CD4-positive, CD25-positive, alpha-beta regulatory T cell (primary cell): ENCODE measurements at places on chromosomes 12 and 14.
A peak's percentile ranks its signal among the peaks of the same experiment; 100 is the strongest.

DNA sequence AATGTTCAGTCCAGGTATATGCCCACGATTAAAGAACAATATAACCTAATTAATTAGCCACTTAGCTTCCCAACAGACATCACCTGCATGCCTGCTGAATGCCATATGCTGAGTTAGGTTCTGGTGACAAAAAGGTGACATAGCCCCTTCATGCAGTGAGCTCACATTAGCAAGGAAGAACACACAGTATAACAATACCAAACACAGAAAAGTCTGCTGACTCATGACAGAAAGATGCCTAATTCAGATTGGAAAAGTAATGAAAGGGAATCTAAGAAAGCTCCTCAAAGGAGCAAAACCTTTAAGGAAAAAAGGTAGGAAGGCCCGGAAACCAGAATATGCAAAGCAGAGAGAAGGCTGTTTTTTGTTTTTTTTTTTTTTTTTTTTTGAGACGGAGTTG, 59.0 kb downstream of the FERMT2 start:
- no peak for DNase-seq

DNA sequence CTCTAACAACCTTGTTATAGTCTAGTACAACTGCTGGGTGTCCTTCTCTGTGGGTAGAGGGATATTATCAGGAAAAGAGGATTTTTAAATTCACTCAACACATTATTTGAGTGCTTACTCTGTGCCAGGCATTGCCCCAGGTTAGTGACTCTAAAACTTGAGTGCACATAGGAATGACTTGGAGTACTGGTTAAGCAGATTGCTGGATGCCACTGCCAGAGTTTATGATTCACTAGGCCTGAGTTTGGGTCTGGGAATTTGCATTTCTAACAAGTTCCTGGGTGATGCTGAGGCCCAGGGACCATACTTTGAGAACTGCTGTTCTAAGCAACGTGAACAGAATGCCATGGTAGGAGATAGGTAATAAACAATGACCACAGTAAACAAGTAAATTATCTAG, 96.6 kb downstream of the CFAP54 start:
- DNase-seq: no peak

DNA sequence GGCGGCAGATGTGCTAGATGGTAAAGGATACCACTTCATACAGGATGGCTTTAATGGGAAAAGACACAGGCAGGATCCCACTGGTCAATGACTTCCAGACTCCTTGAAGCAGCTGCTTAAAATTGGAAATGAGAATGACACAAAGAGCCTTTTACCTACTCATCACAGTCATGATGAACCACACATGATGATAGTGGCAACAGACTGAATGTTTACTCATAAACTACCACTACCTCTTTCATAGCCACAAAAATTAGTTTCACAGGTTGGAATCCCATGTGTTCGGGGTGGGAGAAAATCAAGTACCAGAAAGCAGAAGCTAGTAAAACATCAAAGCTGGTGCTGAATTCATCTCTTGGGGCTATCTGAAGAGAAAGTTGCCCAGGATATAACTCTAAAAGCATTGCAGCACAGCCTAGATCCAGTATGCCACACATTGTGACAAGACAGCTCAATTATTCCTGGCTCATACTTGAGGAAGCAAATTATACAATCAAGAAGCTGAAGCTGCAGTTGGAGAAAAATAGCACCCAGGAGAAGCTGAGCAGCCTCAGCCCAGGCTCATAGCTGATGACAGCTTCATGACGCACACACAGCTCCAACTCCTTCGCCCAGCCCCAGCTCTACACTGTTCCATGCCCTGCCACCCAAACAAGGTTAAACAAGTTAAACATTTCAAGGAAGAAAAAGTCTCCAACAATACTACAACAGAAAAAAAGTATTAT, 29.0 kb upstream of the C12orf50 start:
- no peak for DNase-seq

- no peak for DNase-seq
Measured at GRCh38 chr14:43896044-43896443, 611.0 kb downstream of the FSCB start.

DNA sequence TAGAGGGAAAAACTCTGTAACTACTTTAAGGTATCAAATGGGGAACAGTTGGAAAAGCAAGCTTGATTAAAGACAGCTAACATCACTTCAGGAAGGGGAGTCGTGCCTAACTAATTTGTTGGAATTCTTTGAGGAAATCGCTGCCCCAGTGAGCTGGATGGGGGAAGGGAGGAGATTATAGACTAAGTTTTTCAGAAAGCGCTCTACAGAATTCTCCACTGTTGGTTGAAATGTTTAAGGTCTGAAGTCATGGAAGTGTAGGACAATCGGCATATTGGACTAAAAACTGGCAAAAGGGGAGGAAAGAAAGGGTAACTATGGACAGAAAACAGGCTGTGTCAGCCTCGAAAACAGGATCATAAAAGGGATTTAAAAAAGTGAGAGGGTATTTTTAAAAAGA, 229.9 kb upstream of the HMGA2 start:
- no peak for DNase-seq

GRCh38 chr12:47577206-47577989, 128.4 kb downstream of the RPAP3 start:
- no peak for DNase-seq

DNA sequence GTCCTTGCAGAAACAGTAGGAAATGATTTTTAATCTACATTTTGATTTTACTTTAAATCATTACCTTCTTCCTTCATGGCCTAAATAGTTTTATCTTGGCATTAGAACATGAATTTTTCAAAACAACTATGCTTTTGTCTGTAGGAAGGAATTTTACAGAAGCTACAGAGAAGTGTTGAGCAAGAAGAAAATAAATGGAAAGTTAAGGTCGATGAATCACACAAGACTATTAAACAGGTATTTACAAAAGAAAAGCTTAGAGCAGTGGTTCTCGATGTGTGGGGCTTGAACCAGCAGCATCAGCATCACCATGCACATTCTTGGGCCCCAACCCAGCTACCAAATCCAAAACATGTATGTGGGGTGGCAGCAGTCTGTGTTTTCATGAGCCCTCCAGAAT, 91.6 kb downstream of the KTN1 start:
- no peak for DNase-seq

DNA sequence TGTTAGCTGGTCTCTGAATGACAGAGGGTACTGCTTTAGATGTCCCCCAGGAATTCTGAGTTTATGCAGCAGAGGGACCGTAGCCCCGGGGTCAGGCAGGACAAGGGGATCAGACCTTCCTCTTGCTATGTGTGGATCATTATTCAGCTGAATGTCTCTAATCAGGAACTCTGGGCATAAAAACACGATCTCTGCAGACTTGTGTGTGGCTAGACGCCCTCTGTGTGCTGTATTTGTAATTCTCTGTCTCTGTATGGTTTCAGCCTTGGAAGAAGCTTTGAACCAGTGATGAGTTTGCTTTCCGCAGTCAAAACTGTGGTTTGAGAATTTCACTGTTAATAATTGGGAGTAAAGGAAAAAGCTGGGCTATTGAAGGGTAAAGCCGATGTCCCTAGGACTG, 125.3 kb downstream of the ETV6 start:
- DNase-seq: no peak

GRCh38 chr14:25011095-25011494, 38.9 kb downstream of the STXBP6 start:
- DNase-seq: no peak

GRCh38 chr14:48936362-48936761, 649.8 kb downstream of the RPS29 start:
- no peak for DNase-seq

- no peak for DNase-seq
Measured at GRCh38 chr14:61381553-61381952, 60.2 kb downstream of the PRKCH start.

DNA sequence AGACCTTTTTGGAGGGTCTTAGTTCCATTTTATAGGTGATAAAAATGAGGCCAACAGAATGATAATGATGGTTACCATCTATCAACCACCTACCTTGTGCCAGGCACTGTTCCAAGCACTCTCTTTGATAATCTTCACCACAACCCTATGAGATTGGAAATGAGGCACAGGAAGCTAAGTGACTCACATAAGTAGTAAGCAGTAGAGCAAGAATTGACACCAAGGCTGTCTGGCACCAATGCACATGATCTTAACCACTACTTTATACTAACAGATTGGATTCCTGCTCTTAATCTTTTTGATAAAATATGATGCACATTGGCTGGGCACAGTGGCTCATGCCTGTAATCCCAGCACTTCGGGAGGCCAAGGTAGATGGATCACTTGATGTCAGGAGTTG, 91.4 kb downstream of the DRAM1 start:
- DNase-seq: no peak

GRCh38 chr14:61620130-61620946, 75.0 kb upstream of the HIF1A start:
- peak; percentile 22 for DNase-seq

GRCh38 chr14:96320605-96321004, 42.5 kb downstream of the ATG2B start:
- DNase-seq: peak; percentile 49

- no peak for DNase-seq
Measured at GRCh38 chr12:32116897-32117296, 10.2 kb downstream of the BICD1 start.

- no peak for DNase-seq
Measured at GRCh38 chr12:42550800-42551199, 38.7 kb downstream of the PRICKLE1 start.

GRCh38 chr12:10982244-10982643, 4.5 kb downstream of the TAS2R50 start:
- DNase-seq: no peak

DNA sequence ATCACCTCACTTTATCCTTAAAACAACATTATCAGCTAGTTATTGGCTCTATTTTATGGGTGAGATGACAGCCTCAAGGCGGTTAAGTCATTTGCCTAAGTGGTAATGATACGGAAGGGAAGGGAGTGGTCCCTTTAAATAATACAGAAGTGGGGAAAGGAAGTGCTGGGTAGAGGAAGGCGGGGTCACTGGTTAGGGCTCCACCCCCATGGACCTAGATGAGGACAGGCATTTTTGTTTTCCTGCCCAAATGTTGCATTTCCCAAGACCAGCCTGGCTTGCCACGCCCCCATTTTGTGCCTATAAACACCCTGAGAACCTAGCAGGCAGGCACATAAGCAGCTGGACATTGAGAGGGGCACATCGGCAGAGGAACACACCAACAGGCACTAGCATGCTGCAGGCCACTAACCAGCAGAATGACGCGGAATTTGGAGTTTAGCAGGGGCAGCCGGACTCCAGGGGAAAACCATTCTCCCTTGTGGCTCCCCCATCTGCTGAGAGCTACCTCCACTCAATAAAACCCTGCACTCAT, 100.9 kb downstream of the EPS8 start:
- no peak for DNase-seq

- no peak for DNase-seq
Measured at GRCh38 chr12:76135456-76135855, 51.0 kb upstream of the NAP1L1 start.

DNA sequence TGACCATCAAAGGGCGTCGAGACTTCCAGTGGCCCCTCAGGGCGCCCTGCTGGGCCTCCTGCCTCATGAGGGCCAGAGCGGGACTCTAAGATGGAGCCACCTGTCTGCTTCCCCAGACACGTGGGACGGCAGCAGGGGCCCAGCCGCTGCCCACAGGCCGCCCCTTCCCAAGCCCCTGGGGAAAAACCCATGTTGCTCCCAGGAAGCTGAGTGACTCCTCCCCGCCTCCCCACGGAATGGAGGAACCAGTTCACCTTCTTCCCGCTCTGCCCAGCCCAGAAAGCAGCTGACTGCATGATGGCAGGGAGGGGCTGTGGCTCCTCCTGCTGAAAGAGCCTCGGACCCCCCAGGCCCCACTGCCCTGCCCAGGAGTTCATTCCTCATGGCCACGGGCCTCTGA, 14.9 kb downstream of the RAB35 start:
- DNase-seq: no peak

DNA sequence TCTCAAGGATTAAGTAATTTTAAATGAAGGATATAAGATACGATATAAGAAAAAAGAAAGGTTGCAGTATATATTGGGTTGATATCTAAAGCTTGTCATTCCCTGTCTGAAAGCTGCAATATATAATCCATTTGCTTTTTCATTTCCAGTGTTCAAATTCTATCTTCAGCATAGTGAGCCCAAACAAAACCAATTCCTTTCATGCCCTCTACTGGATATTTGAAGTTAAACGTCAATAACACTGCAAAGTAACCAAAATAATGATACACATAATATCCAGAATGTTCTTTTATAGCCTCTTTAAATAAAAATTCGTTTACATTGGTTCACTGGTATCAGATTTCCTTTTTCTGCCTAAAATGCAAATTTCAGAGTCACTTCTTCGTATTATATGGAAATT, 64.5 kb upstream of the DAAM1 start:
- no peak for DNase-seq

DNA sequence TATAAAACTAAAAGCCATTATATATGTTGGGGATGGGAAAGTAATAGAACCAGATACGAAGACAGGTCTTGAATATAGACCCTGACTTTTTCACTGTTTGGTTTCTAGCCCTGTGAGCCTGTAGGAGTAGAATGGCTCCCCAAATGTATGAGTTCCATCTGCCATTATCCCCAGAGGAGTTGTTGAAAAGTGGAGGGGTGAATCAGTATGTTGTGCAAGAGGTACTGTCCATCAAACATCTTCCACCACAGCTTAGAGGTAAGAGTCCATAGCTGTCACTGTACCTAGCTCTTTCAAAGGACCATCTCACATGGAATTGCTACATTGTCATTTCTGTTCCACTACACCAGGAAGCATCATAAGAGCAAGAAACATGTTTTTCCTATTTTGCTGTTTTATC, 1.1 kb downstream of the NCAPD2 start:
- no peak for DNase-seq

DNA sequence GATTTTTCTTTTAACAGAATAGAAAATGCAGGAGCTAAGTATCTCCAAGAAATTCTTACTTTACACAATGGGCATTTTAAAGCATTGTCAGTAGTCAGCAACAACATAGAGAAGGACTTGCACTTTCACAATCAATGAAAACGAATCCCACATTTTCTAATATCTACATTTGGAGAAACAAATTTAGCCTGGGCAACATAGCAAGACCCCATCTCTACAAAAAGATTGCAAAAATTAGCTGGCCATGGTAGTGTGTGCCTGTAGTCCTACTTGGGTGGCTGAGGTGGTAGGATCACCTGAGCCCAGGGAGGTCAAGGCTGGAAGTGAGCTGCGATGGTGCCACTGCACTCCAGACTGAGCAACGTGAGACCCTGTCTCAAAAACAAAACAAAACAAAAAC, 30.6 kb upstream of the C2CD5 start:
- DNase-seq: no peak

DNA sequence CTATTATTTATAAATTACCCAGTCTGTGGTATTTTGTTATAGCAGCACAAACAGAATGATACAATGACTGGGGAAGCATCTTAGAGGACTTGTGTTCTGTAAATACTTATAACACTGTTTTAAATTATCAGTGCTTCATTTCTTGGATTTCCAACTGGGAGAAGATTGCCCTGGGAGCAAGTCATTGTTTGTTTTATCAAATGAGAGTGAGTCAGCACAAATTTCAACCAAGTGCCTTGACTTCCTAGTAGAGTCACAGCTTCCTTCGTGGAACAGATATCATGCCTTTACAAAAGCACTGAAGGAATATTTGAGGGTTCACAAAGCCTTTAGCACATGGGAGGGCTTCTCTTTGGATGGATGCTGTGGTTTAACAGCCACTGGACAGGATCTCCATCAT, 234.1 kb downstream of the KTN1 start:
- DNase-seq: no peak
